ENCODE measurements at places on chromosomes 3 and 15.

DNA sequence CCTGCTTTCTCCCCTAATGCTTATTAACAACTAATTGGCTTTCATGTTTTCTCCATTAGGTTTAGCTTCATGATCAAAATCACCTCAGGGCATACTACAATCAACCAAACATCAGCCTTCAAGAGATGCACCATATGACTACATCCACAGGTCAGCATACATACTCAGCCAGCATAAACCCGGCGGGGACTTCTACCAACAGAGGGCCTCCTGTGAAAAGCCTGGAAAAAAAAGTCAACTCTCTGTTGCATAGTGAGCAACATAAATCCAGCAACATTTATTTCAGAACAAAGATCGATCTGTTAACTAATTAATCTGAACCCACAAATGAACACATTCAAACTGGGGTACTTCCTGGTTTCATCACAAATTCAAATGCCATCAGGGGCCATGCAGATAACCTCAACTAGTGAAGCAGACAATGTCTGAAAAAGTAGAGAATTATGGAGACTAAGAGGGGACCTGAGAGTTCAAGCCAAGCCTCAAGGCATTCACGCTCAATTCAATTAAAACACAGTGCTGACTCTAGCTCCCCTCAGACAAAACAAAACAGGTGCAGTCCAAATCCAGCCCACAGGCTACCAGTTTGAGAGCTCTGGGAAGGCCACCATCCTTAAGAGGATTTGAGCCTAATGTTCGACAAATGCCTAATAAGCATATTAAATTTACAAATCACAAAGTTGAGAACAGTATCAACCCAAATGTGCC is 124.5 kb downstream of the MAGI1 start:
- DNase-seq = no peak

GRCh38 chr3:183178833-183179549 is 16.5 kb upstream of the LAMP3 start:
- DNase-seq = no peak

DNA sequence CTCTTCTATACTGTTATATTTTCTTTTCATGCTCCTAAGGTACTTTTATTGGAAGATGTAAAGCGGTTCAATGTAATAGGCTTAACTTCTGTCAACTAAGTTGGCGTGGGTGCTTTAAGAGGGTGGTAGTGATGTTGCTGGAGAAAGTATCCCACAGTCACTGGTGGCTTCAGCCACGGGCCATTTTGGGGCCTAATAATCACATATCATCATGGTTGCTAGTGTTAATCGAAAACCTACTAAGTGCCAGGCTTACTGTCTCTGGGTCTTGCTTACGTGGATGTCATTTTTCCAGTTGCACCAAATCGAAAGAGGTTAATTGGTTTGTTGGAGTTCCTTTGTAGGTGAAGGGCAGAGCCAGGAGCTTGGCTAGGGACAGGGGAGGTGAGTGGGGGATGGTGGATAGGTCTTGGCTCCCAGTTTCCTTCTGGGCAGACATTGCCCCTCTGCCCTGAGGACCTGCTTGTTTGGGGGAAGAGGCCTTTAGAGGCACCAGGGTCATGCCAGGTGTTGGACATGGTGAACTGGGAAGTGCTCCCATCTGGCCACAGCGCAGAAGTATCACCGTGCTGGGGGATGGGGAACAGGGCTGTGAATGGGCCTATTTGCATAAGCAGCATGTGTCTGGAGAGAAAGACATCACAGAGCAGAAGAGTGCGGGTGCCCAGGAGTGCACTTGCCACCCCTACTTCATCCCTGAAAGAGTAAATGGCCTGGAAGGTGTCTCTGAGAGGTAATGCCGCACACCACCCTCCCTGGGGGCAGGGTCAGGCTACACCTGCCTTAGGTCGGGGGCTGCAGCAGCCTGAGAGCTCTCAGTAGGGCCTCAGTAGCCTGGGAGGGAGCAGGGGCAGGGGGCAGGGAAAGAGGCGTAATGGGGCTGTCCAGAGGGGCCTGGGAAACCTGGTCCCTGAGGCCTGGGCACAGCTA is 62.4 kb upstream of the POLG start:
- no peak for DNase-seq

- DNase-seq = no peak
Measured at GRCh38 chr3:94593526-94594150, 530.8 kb downstream of the NSUN3 start.

Data from CD8-positive, alpha-beta memory T cell (primary cell).